ENCODE measurements at places on chromosomes 6 and 20.

- DNase-seq = peak; percentile 90
Observed at GRCh38 chr6:32970413-32971241, 2.2 kb downstream of the BRD2 start.

DNA sequence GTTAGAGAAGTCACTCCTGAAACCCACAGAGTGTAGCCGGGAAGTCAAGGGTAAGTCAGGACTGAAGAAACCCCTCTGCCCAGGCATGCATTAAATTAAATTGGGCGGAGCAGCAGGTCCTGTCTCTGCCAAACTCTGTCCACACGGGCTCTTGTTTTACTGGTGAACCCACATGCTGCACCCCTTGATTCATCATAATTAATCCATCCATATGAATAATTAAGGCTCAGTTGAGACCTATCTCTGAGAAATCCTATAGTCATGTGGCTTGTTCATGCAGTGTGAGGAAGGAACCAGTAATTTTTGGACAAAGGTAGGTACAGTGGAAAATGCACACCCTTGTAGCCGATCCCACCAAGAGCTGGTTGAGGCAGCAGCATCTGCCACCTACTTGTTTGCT lies 43.0 kb downstream of the PXDC1 start:
- DNase-seq = no peak

DNA sequence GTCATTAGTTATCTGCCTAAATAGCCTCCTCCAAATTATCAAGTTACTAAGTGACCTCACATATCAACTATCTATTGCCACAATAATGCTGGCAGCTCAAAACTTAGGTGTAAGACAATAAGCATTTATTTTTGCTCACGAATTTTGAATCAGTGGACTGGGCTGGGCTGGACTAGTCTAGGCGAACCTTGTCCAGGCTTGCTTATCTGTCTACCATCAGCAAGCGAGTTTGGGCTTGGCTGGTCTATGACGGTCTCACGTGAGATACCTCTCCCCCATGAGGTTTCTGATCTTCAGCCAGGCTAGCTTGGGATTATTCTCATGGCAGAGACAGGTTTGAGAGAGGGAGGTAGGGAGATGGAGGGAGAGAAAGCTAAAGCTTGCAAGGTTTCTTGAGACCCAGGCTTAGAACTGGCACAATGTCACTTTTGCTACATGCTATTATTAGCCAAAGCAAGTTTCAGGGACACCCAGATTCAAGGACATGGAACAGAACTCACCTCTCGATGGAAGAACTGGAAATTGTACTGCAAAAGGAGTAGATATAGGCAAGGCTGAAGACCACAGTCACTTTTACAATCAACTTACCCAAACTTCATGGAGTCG lies 80.9 kb downstream of the WASF1 start:
- no peak for DNase-seq

GRCh38 chr6:43784049-43784855 lies 14.2 kb downstream of the VEGFA start:
- DNase-seq = no peak

DNA sequence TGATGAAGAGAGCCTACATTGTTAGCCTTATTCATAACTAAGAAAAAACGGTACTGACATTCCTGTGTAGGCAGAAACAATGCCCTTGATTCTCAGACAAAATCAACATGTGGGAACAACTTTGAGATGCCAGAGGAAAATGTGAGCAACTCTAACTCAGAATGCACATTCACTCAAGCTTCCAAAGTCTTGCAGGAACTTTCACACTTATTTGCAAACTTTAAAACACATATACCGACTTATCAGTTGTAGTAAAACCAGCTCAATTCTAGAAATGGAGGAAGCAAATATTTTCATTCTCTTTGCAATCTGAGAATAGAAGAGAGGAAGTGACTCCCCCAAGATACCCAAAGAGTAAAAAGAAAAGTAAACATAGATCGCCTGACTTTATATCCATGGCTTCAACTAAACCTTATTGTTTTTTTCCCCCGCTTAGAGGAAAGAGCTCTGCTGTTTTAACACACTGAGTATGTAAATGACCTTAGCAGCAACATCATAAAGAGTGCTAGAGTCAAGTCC lies 117.6 kb downstream of the EPB41L2 start:
- no peak for DNase-seq

DNA sequence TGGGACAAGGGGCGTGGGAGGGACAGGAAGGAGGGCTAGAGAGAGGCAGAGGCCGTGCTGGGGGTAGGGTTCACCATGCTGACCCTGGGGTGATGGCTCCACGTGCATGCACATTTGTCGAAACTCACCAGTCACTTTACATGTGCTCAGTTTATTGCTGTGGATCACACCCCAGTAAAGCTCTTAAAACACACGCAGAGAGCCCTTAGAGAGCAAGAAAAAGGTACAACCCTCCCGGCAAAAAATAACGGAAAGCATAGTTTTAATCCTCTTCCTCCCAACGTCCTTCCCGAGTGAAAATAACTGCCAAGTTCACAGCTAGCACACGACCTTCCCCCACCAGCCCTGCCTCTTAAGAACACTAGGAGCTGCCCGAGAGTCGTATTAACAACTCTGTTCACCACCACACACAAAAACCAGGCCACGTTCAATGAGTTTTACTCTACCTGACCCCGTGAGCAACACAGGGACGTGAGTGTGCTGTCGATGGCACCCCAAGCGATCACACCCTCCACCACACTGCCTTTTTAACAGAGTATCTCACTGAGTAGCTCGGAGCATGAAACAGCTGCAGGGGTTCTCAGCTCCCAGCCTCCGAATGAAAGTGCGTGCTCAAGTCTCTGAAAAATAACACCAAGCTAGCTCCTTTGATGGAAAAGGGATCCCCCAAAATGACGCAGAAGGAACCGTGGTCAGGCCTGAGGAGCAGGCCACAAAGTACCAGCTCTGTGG lies 39.7 kb downstream of the TAF4 start:
- no peak for DNase-seq

- no peak for DNase-seq
Observed at GRCh38 chr6:128259730-128260685, 260.4 kb downstream of the PTPRK start.

GRCh38 chr6:77561768-77562314 lies 91.0 kb upstream of the MEI4 start:
- no peak for DNase-seq

- DNase-seq = no peak
Observed at GRCh38 chr6:80304014-80304413, 197.5 kb downstream of the BCKDHB start.

DNA sequence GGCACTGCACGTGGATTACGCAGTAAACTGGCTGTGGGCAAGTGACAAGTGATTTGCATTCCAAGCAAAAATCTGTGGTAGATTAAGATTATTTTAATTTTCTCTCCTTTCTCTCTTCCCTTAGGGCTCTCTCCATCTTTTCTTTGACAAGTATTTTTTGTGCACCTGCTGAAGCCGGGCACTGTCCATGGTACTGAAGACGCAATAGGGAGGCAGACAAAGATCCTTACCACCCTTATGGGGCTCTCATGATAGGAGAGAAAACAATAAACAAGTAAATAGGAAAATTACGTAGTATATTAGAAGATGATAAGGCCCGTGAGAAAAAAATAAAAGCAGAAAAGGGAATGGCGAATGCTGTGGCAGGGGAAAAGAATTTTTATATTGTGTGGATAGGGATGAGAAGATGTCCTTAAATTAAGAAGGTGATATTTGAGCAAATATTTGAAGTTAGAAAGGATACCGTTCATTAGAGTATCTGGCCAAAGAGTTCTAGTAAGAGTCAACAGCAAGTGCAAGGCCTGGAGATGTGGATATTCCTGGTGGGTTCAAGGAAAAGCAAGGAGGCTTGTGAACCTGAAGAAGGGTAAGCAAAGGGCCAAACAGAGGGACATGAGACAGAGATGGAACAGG lies 146.0 kb downstream of the LAMP5 start:
- DNase-seq = no peak

DNA sequence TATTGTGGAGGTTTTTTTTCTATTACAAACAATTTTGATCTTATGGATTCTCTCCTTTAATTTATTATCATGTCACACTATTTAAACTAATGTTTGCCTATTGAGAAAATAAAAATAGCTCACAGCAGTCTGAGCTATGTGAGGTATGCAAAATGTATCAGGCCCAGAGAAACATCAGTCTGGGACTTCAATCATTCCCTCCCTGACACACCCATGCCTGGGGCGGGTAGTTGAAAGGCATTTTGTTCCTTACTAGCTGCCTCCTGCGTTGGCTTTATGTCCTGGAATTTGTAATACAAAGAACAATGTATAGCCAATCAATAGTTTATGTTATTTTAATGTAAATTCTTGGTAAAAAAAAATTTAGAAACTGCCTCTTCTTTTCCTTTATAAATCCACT lies 403.3 kb downstream of the EPM2A start:
- no peak for DNase-seq

- DNase-seq = no peak
Observed at GRCh38 chr6:31336896-31337496, 20.0 kb downstream of the HLA-B start.

DNA sequence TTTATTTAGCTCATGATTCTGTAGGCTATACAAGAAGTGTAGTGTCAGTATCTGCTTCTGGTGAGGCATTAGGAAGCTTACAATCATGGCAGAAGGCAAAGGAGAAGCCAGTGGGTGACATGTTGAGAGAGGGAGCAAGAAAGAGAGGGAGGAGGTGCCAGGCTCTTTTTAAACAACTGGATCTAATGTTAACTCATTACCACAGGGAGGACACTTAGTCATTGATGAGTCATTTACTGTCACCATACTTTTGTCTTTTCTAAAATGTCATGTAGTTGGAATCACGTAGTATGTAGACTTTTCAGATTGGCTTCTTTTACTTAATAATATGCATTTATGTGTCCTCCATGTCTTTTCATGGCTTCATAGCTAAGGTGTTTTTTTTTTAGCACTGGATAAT lies 58.1 kb downstream of the NUS1 start:
- no peak for DNase-seq

DNA sequence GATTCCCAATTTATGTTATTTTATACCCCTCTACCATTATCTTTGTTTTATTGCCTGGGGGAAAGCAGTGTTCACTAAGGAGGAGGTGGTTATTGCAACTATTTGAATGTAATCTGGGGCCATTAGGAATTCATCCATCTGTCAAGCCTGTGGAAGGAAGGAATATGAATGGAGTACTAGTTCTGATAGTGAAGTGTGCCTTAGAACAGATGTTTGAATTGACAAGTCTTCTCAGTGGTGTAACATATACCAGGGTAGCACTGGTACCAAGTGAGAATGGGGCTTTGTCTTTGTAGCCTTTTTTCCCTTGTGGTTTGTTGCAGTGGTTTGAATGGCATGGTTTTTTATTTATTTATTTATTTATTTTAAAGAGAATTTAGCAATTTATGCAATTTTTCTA lies 27.9 kb upstream of the HDAC2 start:
- DNase-seq = no peak

DNA sequence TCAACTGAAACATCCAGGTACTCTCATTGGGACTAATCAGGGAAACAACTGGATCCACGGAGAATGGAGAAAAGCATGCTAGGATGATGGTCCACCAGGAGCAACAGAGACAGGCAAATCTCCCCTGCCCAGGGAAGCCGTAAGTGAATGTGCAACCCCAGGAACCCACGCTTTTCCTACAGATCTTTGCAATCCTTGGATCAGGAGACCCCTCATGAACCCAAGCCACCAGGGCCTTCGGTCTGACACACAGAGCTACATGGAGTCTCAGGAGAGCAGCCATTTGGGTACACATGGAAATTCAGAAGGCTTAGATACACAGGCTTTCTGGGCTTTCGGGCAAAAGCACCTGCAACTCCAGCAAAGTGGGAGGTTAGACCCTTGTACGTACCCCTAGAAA lies 122.1 kb upstream of the PTCHD4 start:
- no peak for DNase-seq

DNA sequence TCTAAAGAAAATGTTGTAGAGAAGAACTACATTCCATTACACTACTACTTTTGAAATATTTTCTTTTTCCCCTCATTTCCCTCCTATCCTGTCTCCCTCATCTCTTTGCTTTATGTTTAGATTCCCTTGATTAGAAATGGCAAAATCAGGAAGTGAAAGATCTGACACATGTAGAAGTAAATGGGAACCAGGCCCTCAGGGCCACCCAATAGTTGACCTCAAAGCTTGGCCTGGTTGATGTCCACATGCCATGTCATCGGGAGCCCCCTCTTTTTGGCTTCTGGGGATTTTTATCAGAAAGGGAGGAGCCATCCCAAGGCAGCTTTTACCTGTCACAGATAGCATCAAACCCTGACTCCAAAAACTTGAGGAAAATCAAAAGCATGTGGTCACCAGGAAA lies 168.3 kb upstream of the ECI2 start:
- DNase-seq = no peak

- no peak for DNase-seq
Observed at GRCh38 chr20:23795526-23795925, 31.0 kb downstream of the CST2 start.

Measured in T-helper 2 cell (primary cell).